Melanocyte of skin (primary cell): ENCODE measurements at places on chromosomes 4 and X. TPM values are rescaled to one million over a fixed set of nuclear protein-coding genes. Genes with fewer than 3 reads are reported as not detected.

Gene SH3D19
- total RNA-seq = 21.3 and 36.7 TPM in 2 replicates

Gene CSAG3
- not detected in 2 replicates for total RNA-seq

Gene CTAG1A
- total RNA-seq = not detected in 2 replicates

Gene PSAPL1
- not detected in 2 replicates for total RNA-seq

Gene CHRDL1
- total RNA-seq = 1.1 TPM in 1 of 2 replicates, not detected in the other

Gene TKTL2
- total RNA-seq = not detected in 2 replicates

Gene MTMR8
- total RNA-seq = 0.93 and 1.7 TPM in 2 replicates

Gene CENPI
- 15.5 and 22.2 TPM in 2 replicates for total RNA-seq

Gene VSIG4
- not detected in 2 replicates for total RNA-seq

Gene TMEM255A
- 7.3 and 7.6 TPM in 2 replicates for total RNA-seq

Gene BMX
- total RNA-seq = under 0.01 and 0.34 TPM in 2 replicates

Gene ZMAT1
- 0.73 and 1.7 TPM in 2 replicates for total RNA-seq

Gene TECRL
- total RNA-seq = not detected in 2 replicates

Gene POLN
- 2.3 and 6.2 TPM in 2 replicates for total RNA-seq

Gene ZNF280C
- total RNA-seq = 4.8 and 8.0 TPM in 2 replicates

Gene ANOS1
- total RNA-seq = 0.34 and 2.5 TPM in 2 replicates

Gene STATH
- not detected in 2 replicates for total RNA-seq

Gene GPR82
- total RNA-seq = not detected in 2 replicates

Gene TMSB15A
- 7.2 and 8.0 TPM in 2 replicates for total RNA-seq

Gene FAM156A
- 8.9 and 12.7 TPM in 2 replicates for total RNA-seq

Gene ABLIM2
- total RNA-seq = 0.31 and 8.0 TPM in 2 replicates

Gene TRO
- 4.8 and 5.8 TPM in 2 replicates for total RNA-seq

Gene ADH7
- total RNA-seq = not detected in 2 replicates

Gene DKK2
- total RNA-seq = 1.8 and 2.8 TPM in 2 replicates

Gene SCRG1
- total RNA-seq = 0.36 TPM in 1 of 2 replicates, not detected in the other

Gene SMAD1
- 21.6 and 23.1 TPM in 2 replicates for total RNA-seq

Gene GUCY1B1
- total RNA-seq = 0.33 and 1.2 TPM in 2 replicates

Gene AKAP4
- not detected in 2 replicates for total RNA-seq

Gene DCX
- 0.33 and 0.46 TPM in 2 replicates for total RNA-seq

Gene VCX3A
- not detected in 2 replicates for total RNA-seq

Gene VCX
- not detected in 2 replicates for total RNA-seq

Gene PCDH11X
- not detected in 2 replicates for total RNA-seq

Gene HSD17B10
- total RNA-seq = 82.9 and 103 TPM in 2 replicates

Gene CXorf65
- not detected in 2 replicates for total RNA-seq

Gene ADGRL3
- not detected in 2 replicates for total RNA-seq

Gene ARSJ
- 2.1 and 5.8 TPM in 2 replicates for total RNA-seq

Gene HAND2
- total RNA-seq = not detected in 2 replicates

Gene RGN
- under 0.01 TPM in 1 of 2 replicates, not detected in the other for total RNA-seq

Gene IL13RA2
- total RNA-seq = 0.34 and 0.73 TPM in 2 replicates

Gene CCDC120
- total RNA-seq = 0.62 and 1.3 TPM in 2 replicates

Gene NEUROG2
- not detected in 2 replicates for total RNA-seq

Gene TRIML1
- not detected in 2 replicates for total RNA-seq

Gene DGAT2L6
- total RNA-seq = not detected in 2 replicates

Gene SYN1
- total RNA-seq = 0.36 TPM in 1 of 2 replicates, not detected in the other

Gene TMSB15B
- 5.1 and 5.2 TPM in 2 replicates for total RNA-seq

Gene KIT
- total RNA-seq = 42.2 and 44.0 TPM in 2 replicates

Gene CFI
- total RNA-seq = 0.33 TPM in 1 of 2 replicates, not detected in the other

Gene BEND4
- not detected in 2 replicates for total RNA-seq
